Fibroblast of lung (primary cell): ENCODE measurements at places on chromosomes 1 and 21. TPM values are rescaled to one million over a fixed set of nuclear protein-coding genes. Genes with fewer than 3 reads are reported as not detected.
A peak's percentile ranks its signal among the peaks of the same experiment; 100 is the strongest.

Gene OR14K1
- not detected in 2 replicates for total RNA-seq

Gene CCDC181
- total RNA-seq, result 0.66 and 0.77 TPM in 2 replicates

Gene SMIM11
- 11.8 and 19.3 TPM in 2 replicates for total RNA-seq

Gene VWA1
- total RNA-seq, result 2.6 and 3.1 TPM in 2 replicates

GRCh38 chr1:113686891-113687618, 72.2 kb downstream of the PHTF1 start:
- peak; percentile 64 for DNase-seq

DNA sequence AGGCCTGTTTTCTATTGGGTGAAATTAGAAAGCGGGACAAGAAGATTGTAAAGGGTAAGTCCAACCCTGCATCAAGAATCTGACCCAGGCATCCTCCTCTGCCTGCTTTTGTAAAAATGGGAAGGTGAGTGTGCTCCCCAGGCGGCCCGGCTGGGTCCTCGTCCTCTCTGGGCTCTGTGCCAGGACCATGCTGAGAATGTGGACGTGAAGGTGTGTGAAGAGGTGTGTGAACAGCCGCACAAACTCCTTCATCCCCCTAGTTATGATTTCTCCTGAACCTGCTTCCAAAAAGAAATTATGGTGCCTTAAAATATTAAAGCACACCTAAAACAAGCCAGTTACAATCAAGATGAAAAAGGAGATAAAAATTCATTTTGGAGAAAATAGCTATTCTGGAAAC, 185.7 kb downstream of the IGSF21 start:
- DNase-seq, result no peak
